Hematopoietic multipotent progenitor cell treated with erythropoietin and hydrocortisone succinate and interleukin-3 and kit ligand, for 15 days (in vitro differentiated cells): ENCODE measurements at places on chromosomes 16 and 17.
A peak's percentile ranks its signal among the peaks of the same experiment; 100 is the strongest.

DNA sequence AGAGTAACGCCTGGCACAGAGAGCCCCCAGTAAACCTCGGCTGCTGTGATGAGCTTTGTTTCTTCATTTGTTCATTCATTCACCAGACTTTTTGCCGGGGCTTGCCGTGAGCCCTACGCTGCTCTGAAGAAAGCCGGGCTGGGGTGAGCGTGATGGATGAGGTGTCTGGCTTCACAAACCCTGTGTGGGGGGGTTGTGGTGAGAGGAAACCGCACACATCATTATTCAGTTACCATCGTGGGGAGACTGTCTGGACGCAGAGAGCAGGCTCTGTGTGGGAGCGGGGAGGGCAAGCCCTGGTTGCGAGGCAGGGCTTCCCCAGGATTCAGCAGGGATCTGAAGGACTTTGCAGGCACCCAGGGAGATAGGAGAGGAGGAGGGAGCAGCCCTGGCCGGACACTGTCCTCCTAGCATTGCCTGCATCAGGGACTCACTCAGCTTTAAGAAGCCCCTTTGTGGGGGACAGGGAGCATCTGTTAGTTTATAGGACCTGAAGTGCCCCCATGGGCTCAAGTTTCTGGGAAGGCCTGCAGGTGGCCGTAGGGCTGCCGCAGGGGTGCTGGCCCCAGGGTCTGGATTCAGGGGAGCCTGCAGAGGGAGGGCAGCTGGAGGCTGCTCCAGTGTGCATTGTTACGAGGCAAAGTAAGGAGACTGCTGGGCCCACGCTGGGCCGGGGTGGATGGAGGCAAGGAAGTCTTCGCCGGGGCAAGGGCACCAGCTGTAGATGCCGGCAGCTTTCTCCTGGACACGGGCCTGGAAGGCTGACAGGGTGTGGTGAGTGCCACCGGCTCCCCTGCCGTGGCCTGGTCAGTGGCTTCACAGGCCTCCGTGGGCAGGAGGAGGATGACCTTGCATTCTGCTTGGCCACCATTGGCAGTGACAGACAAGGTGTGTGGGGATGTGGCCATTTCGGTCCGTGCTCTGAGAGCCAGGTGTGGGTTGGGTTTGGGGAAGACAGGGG lies 334.5 kb downstream of the SEC14L1 start:
- DNase-seq, result no peak

DNA sequence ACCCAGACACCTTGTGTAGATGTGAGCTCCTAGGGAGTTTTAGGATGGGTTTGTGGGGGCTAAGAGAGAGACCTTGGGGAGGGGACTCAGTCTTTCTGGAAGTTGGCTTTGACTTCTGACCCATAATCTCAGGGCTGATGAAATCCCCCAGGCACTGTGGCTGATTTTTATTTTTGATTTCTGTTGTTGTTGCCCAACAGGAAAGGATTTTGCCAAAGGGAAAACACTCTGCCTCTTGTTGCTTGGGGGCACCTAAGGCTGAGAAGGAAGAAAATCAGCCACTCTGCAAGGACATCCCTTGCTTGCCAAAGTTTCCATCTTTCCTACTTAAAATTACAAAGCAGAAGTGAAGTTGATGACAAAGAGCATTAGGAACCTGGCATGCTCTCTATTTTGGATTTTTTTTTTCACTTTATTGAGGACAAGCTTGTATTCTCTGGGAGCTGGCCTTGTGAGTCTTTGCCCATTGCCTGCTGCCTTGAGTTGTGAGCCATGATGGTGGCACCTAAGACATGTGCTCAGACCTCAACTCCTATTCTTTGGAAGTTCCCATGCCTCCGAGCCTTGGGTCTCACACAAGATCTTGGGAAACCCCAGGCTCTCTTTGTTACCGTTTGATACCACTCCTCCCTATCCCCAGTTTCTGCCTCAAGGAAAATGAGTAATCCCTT lies 3.2 kb upstream of the C1QTNF1 start:
- no peak for DNase-seq

DNA sequence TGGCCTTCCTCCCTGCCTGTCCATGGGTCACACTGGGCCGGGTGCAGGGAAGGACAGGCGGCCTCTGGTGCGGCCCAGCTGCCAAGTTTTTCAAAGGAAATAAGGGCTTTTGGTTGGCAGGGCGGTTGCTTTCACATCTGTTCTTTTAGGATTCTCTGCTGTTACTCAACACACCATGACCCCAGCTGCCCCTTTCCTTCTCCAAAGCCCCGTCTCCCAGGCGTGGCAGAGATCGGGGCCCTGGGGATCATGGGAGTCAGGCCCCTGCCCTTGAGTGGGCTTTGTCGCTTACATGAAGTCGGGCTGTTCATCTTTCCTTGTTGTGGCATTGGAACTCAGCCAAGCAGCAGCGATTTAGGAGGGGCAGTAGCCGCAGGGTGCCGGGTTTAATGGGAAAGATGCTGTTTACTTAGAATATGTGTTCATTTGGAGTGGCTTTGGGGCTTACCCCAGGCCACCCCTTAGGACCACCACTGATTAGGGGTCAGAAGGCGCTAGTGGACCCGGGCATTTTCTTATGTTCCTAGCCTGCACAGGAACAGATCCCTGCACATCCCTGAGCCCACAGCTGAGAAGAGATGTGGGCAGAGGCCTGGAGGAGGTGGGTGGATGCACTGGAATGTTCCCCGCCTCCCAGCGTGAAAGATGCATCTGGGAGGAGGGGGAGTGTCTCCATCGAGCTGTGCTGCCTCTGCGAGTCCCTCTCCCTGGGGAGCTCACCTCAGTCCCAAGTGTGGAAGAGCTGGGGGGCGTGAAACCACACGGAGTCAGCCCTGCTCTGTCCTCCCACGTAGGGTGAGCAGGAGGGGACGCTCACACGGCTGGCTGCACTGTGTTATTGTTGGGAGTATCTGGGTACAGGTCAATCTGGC lies 6.8 kb upstream of the ADCY7 start:
- no peak for DNase-seq

- no peak for DNase-seq
Observed at GRCh38 chr17:82860606-82861392, 21.0 kb upstream of the ZNF750 start.

- DNase-seq, result no peak
Observed at GRCh38 chr17:73782641-73783381, 138.6 kb upstream of the SDK2 start.

- DNase-seq, result no peak
Observed at GRCh38 chr16:78980825-78981224, 619.7 kb downstream of the MAF start.

GRCh38 chr16:55842369-55843104 lies 9.6 kb upstream of the CES1 start:
- DNase-seq, result peak; percentile 44

DNA sequence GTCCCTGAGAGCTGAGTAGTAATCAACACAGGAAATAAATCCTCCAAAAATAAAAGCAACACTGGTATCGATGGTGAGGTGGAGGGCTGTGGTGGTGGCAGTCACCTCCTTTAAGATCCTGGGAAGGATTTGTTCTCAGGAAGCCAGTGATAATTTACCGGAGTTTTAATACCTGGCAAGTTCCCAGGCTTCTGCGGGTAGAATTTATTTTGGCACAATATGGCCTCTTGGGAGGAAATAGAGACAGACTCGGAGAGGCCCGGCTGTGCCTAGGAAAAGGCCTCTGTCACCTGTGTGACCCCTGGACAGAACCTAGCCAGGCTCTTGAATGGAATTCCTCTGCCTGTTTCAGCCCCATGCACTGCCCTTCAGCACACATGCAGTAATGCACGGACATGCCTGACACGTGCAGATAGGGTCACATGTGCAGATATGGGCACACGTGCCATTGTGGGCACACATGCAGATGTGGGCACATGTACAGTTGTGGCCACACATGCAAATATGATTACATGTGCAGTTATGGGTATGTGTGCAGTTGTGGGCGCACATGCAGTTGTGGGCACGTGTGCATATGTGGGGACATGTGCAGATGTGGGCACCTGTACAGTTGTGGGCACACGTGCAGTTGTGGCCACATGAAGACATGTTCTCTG lies 33.5 kb downstream of the MGAT5B start:
- DNase-seq, result no peak

GRCh38 chr17:75571197-75571884 lies 16.3 kb upstream of the MYO15B start:
- DNase-seq, result no peak

DNA sequence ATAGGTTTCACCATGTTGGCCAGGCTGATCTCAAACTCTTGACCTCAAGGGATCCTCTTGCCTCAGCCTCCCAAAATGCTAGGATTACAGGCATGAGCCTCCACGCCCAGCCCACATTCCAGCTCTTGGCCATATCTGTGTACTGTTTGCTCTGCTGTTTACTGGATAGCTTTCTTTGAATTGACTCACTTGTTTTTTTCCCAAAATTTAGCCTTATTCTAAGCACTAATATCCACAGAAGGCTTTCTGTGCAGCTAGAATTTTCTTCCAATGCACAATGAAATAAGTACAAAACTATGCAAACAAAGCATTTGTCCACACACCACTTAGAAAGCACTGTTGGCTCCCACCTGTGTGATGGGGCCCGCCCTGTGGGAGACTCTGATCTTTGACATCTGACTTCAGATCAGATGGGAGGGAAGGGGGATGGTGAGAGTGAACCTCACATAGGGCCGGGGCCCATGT lies 72.2 kb downstream of the CLEC16A start:
- no peak for DNase-seq
